ENCODE measurements at places on chromosomes 1 and 21.
A peak's percentile ranks its signal among the peaks of the same experiment; 100 is the strongest.

- DNase-seq: no peak
Observed at GRCh38 chr1:244755673-244756072, 79.8 kb upstream of the COX20 start.

- no peak for DNase-seq
Observed at GRCh38 chr1:12170263-12170671, 3.5 kb downstream of the TNFRSF1B start.

GRCh38 chr1:21782349-21782867, 541 bp downstream of the USP48 start:
- DNase-seq: peak; percentile 57

DNA sequence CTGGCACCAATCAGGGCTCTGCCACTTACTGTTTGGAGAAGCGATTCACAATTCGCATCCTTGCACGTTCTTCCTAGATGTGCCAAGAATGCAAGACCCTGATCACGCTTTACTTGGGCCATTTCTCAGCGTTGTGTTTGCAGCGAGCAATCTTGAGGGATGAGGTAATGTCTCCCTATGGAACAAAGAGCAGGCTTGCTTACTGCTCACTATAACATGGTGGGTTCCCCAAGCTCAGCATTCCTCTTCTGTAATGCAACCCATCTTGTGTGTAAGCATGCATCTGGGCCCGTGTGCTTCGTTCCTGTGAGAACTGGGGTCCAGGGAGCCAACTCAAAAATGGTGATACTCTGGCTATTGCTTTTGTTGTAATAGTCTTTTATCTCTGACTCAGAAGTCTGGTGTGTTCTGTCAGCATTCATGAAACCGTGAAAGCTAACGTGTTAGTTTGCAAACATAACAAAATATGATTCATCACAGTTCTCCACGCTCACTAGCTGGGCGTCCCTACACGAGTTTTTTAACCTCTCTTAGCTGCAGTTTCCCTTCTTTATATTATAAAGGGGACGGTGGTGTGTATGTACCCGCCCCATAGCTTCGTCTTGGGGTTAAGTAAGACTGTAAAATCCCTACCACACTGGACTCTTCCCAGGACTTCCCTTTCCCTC, 33.3 kb downstream of the DNTTIP2 start:
- peak; percentile 56 for DNase-seq

DNA sequence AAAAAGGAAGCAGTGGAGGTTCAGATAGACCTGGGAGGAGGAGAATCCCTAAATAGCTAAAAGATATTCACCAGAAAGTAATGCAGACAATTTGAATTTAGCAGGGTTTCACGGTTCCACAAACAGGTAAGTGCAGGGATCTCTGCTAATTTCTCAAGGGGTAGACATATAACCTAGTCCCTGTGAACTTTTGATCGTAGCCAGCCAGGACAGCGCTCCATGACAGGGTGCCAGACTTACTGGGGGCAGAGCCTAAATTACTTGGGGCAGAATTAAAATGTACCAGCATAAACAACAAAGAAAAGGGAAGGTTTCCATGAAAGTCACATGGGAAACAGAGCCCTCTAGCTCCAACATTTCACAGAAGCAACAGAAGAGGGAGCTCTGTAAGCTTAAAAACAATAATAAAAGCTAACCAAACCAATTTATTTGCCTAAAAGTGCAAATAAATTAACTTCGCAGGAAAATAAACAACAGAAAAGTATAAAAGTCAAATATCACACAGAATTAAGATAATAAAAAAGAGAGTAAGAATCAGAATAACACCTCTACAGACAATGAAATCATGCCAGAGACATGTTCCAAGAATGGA, 198.3 kb downstream of the DUSP10 start:
- DNase-seq: no peak

DNA sequence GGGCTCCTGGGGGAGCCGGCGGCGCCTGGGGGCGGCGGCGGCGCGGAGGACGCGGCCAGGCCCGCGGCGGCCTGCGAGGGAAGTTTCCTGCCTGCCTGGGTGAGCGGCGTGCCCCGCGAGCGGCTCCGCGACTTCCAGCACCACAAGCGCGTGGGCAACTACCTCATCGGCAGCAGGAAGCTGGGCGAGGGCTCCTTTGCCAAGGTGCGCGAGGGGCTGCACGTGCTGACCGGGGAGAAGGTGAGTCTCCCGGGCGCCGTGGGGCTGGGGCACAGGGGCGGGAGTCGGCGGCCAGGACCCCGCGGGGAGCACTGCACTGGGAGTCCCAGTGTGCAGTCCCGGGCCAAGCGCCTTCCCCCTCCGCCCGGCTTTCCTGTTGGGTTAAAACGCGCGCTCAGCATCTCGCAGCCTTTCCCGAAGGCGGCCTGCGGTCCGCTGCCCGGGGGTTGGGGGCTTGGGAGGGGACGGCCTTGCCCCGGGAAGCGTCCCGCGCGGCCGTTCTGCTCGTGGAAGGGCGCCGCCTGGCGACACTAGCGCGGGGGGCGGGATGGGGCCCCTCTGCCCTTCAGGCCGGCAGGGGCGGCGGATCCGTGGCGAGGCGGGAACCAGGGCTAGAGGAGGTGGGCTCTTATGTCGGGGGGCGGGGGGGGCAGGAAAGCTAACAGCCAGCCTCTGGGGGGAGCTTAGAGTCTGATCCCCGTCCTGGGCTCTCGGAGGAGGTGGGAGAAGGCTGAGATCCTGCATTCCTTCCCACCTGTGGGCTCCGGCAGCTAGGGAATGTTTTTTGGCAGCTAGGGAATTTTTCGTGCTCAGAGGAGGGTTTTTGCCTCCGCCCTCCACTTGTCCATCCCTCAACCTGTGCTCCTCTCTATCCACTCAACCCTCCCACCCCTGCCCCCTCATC, 1.1 kb downstream of the HUNK start:
- peak; percentile 40 for DNase-seq

- peak; percentile 31 for DNase-seq
Observed at GRCh38 chr1:215566556-215567490, at the start of gene KCTD3. Gene KCTD3 (plus strand): TSS chr1:215567304. CDS start chr1:215567686, 382 bp downstream.

DNA sequence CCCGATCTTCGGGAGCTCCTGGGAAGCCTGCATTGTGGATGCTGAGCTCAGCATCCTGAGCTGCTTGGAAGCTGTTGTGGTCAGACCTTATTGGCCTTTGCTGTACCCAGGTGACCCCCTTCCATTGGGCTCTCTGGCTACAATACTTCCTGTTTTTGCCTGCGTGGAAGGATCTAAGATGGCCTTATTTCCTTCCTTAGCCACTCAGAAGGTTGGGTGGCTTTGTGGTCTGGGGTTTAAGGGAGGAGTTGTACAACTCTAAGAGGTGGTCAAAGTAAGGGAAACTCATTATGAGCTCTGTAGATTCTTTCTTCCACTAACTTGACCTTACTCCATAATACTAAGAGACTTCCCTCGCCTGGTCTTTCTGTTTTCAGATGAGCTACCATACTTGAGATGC, 17.7 kb downstream of the PFKFB2 start:
- no peak for DNase-seq

All from stimulated activated CD4-positive, alpha-beta T cell treated with anti-CD3 and anti-CD28 coated beads, Interleukin-4, amount 100 ng/mL, for 24 hours (primary cell).